ENCODE measurements at places on chromosomes 16 and 17.

- no peak for DNase-seq
These were observed 90.7 kb downstream of the TIMM22 start for GRCh38 chr17:1087381-1088241.

- no peak for DNase-seq
These were observed 234.5 kb downstream of the NTN1 start for GRCh38 chr17:9255833-9256232.

DNA sequence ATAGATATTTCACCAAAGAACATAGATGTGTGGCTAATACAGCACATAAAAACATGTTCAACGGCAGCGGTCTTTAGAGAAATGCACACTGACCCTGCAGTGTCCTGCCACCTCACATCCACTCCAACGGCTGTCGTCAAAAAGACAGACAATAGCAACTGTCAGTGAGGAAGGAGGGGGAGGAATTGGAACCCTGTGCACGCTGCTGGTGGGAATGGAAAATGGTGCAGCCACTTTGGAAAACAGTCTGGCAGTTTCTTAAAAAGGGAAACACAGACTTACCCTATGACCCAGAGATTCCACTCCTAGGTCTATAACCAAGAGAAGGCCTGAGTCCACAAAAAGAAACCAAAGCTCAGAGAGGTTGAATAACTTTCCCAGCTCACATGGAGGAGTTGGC lies 7.7 kb downstream of the CEP295NL start:
- no peak for DNase-seq

GRCh38 chr17:82177761-82178498 lies 34.7 kb downstream of the CCDC57 start:
- DNase-seq: no peak

- DNase-seq: no peak
These were observed 78.4 kb downstream of the SLC39A11 start for GRCh38 chr17:73013816-73014663.

GRCh38 chr17:17593222-17593620 lies 1.7 kb upstream of the PEMT start:
- DNase-seq: no peak

- DNase-seq: no peak
These were observed 73.6 kb downstream of the GPRC5B start for GRCh38 chr16:19810817-19811731.

DNA sequence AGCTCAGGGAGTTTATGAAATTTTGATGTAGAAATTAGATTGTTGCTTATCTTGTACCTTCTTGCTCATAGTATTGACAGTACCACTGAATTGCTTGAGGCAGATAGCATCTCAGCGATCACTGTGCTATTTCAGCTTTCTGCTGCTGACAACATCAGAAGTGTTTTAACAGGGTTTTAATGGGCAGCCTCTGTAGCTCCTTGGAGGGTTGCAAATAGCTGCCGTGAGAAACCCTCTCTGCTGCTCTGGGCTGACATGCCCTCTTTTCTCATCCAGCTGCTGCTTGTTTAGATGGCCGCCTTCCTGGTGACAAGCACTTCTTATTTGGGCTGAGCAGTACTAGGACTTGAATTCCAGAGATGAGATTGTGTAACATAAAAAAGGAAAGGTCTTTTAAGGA lies 180.2 kb upstream of the TBX2 start:
- DNase-seq: no peak

GRCh38 chr17:56899403-56899802 lies 14.4 kb downstream of the TRIM25 start:
- DNase-seq: no peak

GRCh38 chr16:82167670-82168069 lies 2.4 kb downstream of the MPHOSPH6 start:
- DNase-seq: no peak

GRCh38 chr16:2223942-2224486 lies 623 bp downstream of the E4F1 start:
- no peak for DNase-seq

DNA sequence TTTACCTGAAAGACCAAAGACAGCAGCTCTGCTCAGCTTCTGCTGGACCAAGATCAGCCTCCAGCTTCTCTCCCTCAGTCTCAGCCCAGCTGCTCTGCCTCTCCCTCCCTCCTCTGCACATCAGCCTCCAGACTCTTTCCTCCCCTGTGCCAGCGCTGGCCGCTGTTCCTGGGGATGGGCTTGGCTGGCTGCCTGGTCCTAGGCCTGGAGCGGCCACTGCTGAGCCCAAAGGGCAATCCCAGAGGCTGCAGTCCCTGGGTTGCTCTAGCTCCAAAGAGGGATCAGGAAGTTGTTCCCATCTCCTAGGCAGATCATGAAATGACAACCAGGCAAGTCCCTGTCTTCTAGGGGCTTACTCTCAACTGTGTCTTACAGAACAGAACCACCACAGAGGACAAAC lies 31.3 kb downstream of the DCUN1D3 start:
- DNase-seq: no peak

GRCh38 chr16:30040221-30040620 lies 9.2 kb upstream of the TLCD3B start:
- DNase-seq: no peak

DNA sequence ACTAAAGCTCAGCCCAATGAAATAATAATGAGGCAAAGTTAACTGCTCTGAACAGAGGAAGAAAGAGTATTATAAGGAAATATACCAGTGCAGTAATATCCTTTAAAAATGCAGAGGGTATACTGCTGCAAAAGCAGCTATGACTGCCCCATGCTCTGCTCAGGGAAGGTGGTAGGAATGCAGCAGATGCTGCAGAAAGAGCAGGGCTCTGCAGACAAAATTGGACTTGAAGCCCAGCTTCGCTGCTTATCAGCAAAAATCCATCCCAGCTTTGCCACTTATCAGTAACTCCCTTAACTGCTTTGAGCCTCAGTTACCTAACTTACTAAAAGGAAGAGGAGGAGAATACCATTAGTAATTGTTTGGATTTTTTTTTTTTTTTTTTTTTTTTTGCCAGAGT lies 533.8 kb upstream of the CDH5 start:
- no peak for DNase-seq

DNA sequence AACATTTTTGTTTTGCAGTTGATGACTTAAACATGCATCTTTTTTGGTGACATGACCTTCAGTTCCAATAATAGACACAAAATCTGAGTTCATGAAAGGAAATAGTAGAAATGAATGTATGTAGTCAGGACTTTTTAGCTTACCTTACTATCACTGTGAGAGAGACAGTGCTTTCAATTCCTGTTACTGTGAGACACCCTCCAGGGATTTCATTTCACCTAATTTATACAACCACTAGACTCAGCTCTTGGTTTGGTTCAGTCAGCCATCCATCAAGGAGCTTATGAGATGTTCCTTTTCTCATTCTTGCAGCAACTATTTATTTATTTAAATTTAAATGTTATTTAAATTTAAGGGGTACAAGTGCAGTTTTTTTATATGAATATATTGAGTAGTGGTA lies 77.9 kb downstream of the MAP2K4 start:
- DNase-seq: no peak

- no peak for DNase-seq
These were observed 12.0 kb downstream of the ARHGEF15 start for GRCh38 chr17:8322061-8322460.

GRCh38 chr16:88697831-88698615 lies 8.2 kb downstream of the RNF166 start:
- no peak for DNase-seq

- DNase-seq: no peak
These were observed 14.5 kb upstream of the MTSS2 start for GRCh38 chr16:70700101-70701020.

GRCh38 chr16:75086281-75086680 lies 30.3 kb downstream of the LDHD start:
- DNase-seq: no peak

DNA sequence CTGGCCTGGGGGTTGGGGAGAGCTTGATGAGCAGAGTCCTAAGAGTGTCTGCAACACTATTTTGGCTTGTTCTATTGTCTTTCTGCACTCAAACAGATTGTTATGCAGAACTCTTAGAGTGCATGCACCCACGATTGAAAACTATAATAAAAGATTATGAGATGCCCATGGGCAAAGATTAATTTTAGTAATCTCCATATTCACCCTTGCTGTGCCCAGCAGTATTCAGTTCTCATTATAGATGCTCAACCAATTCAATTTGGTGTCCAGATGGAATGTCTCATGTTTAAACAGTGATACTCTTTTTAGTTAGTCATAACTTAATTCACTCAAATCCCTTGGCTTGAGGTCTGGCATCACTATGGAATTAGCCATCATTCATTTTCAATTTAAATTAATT lies 952.5 kb downstream of the CDH8 start:
- no peak for DNase-seq

DNA sequence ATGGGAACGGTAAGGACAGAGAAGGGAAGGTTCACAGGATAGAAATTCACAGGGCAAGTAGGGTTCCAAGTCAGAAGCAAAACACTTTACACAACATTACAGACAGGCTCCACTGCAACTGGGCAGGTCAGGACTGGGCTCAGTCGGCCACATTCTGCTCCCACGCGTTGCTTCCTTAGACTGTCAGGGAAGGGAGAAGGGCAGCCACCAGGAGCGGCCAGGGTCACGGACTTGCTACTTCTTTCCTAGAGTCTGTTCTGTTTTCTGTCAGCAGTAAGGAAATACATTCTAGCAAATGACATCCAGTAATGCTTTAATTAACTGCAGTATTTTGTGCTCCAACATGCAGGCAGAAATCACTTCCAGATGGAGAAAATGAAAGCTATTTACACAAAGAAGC lies 160.3 kb upstream of the RPH3AL start:
- DNase-seq: no peak
